Hematopoietic multipotent progenitor cell treated with erythropoietin and hydrocortisone succinate and interleukin-3 and kit ligand, for 17 days (in vitro differentiated cells): ENCODE measurements at places on chromosomes 1 and 21.

DNA sequence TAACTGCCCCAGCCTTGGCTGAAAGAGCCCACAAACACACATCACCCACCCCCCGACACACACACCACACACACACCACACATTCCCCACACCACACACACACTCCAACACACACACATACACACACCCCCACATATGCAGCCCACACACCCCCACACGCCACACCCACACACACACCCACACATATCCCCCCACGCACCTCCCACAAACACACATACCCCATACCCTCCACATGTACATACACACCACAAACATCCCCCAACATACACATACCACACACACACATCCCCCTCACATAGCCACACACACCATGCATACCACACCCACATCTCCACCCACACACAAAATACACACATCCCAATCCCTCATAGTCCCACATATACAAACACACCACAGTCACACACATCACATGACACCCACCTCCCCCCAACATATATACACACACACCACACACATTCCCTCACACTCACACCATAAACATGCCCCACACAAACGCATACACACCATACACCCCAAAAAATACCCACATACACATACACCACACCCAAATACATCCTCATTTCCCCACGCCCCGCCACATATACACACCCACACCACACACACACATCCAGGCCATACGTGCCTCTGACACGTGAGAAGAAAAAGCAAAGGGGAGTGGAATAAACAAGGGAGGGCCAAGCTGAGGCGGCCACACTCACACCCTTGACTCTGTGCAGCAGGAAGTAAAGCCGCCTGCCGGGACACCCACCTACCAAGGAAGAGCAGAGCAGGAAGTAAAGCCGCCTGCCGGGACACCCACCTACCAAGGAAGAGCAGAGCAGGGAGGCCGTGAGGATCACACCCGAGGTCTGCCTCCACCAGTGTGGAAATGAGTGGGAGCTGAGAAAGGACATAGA lies 53.7 kb downstream of the HSF2BP start:
- no peak for DNase-seq

GRCh38 chr1:156618853-156619581 lies at the start of gene HAPLN2:
Gene HAPLN2 (plus strand): TSS chr1:156619415. CDS start chr1:156623491, 4,076 bp downstream.
- no peak for DNase-seq

GRCh38 chr1:188269956-188270355 lies 1441.2 kb downstream of the PLA2G4A start:
- DNase-seq: no peak

- DNase-seq: no peak
These were observed 66.4 kb downstream of the LMX1A start for GRCh38 chr1:165290148-165290547.

GRCh38 chr1:113904293-113904673 lies 316 bp downstream of the AP4B1 start:
- no peak for DNase-seq

GRCh38 chr1:25641931-25642573 lies 25.5 kb downstream of the MAN1C1 start:
- DNase-seq: no peak

- DNase-seq: no peak
These were observed at the start of gene LBR for GRCh38 chr1:225427235-225428067. Gene LBR (minus strand): TSS chr1:225428038. CDS start chr1:225424075, 3,963 bp downstream.

DNA sequence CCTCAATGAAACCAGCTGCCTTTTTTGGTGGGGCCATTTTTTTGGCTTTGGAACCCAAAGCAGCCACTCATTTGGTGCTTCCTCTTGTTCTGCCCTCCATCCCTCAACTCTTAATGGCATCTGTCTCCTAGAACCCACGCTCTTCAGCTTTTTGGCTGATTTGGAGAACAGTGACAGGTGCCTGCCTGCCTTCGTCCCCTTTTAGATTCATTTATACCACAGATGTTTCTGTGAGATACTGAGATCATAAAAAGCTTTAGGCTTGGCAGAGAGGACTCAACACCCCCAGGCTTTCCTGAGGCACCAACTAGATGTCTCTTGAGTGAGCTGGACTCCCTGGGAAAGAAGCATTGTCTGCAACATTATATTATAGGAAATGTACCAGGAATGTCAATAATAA lies 20.4 kb upstream of the YTHDF2 start:
- DNase-seq: no peak

DNA sequence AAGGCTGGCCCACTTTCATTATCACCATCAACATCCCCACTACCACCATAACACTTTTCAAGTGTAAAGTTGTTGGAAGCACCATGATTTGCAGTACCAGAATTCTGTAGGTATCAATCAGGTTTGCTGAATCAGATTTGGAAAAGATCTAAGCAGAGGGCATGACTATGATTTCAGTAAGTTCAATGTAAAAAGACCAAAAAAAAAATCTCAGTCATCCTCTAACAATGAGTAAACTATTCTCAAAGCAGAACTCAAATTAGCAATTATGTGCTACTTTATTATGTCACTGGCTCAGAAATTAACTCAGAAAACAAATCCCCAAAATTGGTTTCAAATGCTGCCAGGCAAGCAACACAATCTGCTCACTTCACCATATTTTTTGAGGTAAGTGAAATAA lies 187.8 kb upstream of the HP1BP3 start:
- no peak for DNase-seq

- DNase-seq: peak; percentile 66
These were observed at the start of gene S100A10 for GRCh38 chr1:151993734-151994496. Gene S100A10 (minus strand): TSS chr1:151993859. CDS start chr1:151986230, 7,629 bp downstream.

DNA sequence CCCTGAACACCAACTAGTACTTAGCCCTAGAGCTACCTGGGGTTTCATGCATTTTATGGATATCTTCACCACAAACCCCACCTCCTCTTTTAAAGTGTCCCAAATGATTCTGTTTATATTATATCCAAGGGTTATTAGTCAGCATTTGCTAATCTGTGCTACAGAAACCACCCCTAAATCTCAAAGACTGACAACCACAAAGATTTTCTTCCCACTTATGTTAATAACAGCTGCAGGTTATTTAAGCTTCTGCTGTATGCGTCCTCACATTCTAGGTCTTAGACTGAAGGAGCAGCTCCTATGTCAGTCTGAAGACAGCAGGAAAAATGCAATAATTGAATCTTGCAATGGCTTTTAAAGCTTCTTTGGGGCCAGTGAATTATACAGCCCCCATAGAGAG lies 11.2 kb upstream of the PHC2 start:
- DNase-seq: no peak

DNA sequence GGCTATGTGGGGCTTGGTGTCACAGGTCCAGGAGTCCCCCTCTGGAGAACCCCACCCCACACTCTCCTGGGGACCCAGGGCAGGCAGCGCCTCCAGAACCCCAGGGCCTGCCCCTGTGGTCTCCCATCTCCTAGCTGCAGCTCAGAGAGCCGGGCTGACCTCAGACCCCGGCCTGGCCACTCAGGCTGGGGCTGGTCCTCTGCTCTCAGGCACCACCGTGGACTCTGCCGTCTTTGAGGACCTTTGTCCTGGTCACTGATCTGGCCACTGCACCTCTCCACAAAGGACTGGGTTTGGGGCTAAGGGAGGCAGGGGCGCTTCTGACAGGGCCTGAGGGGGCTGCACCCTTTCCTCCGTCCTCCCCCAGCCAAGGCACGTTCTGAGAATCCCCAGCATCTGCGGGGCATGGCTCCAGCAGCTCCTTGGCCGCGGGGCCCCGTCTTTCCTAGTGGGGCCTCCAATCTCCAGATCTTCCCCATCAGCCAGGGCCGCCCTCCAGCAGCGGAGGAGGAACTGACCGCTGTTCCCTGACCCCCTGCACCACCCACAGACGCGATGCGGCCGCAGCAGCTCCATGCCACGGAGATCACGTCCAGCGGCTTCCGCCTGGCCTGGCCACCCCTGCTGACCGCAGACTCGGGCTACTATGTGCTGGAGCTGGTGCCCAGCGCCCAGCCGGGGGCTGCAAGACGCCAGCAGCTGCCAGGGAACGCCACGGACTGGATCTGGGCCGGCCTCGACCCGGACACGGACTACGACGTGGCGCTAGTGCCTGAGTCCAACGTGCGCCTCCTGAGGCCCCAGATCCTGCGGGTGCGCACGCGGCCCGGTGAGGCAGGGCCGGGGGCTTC lies 3.3 kb downstream of the VWA1 start:
- DNase-seq: no peak

DNA sequence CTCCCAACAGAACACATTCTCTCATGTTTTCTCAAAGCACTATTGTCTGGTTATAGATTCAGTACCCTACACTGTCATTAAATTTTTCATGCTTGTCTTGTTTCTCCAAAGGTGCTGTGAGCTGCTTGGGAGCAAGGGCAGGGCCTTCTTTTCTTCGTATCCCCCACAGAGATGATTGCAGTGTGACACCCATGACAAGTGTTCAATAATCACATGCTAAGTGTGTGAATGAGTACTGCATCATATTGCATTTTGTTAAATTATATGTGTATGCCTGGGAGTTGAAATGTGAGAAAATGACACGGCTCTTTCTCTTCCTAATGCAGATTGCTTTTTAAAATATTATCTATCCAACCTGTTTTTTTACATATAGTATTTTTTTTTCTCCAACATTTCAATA lies 57.3 kb upstream of the MAGI3 start:
- DNase-seq: no peak

GRCh38 chr1:236845830-236846229 lies 50.7 kb downstream of the MTR start:
- DNase-seq: no peak

DNA sequence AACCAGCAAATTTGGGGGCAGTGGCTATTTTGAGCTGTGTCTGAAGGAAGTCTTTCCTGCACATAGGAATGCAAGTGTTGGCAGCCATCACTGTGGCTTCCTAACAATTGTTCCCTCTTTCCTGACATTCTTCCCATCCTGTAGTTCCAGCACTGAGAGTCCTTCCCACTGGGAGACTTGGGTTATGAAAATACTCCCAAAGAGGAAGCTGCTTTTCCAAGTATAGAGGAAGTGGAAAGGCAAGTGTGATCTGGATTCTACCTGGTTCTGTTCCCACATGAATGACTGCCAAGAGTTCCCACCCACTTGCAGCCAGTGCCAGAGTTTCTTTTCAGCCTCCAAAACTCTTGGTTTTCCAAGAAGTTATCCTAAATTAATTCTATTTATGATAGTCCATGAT lies 98.5 kb upstream of the CD53 start:
- no peak for DNase-seq

DNA sequence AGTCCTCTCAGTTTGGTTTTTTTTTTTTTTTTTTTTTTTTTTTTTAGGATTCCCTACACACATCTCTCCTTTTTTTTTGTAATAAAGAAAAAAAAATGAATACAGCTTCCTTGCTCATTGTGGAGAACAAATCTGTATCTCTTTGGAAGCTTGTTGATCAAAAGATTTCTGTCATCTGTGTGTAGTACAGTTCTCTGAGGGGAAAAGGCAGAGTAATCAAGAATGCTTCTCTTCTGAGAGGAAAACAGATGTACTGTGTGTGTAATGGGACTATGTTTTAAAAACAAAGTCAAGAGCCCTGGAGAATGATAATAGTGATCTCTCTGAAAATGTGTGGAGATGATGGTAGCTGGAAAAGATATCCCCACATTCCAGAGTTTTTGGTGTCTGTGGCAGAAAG lies 16.5 kb upstream of the ROR1 start:
- no peak for DNase-seq

DNA sequence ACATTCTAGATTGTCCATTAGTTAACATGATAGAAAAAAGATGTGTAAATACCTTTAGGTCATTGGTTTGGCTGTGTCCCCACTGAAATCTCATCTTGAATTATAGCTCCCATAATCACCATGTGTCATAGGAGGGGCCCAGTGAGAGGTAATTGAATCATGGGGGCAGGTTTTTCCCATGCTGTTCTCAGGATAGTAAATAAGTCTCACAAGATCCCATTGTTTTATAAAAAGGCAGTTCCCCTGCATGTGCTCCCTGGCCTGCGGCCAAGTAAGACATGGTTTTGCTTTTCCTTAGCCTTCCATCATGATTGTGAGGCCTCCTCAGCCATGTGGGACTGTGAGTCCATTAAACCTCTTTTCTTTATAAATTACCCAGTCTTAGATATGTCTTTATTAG lies 32.5 kb upstream of the SLC44A5 start:
- DNase-seq: no peak

DNA sequence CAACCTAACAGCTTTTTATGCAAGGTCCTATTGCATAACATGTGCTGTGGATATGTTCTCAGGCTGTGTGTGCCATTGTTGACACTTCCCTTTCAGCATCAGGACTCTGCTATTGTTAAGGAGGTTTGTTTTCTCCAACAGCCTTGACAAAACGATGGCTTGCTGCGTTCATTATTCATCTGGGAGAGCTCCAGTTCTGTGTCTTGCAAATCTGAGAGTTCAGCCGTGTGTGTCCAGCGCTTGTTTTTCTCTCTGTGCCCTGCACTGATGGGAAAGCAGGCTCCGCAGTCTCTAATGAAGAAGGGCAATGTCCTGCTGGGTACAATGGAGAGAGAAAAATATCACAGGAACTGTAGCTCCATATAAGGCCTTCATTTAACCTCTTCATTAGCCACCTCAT lies 63.7 kb downstream of the CLDN17 start:
- no peak for DNase-seq

DNA sequence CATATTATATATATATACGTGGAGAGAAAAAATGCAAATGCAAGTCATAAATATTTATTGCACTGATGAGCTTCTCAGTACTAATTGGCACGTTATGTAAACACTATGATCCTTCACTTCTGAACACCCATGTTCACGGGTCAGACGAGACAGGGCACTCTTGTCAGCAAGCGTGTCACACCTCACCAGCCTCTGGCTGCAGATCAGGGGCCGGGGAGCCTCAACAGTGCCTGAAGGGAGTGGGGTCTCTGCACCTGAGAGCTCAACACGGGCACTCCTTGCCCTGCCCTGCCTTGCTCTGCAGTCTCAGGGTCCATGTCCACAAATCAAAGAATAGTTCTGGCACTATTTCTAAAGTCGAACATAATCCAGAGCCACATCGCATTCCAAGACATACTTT lies 409 bp upstream of the HIVEP3 start:
- DNase-seq: no peak

- DNase-seq: no peak
These were observed 575.8 kb upstream of the B3GALT2 start for GRCh38 chr1:193762236-193762635.
